ENCODE measurements at places on chromosomes 1 and 21.

GRCh38 chr1:234726359-234726943, 116.5 kb upstream of the IRF2BP2 start:
- DNase-seq = no peak

GRCh38 chr1:23692308-23692871, 784 bp downstream of the RPL11 start:
- DNase-seq = no peak

DNA sequence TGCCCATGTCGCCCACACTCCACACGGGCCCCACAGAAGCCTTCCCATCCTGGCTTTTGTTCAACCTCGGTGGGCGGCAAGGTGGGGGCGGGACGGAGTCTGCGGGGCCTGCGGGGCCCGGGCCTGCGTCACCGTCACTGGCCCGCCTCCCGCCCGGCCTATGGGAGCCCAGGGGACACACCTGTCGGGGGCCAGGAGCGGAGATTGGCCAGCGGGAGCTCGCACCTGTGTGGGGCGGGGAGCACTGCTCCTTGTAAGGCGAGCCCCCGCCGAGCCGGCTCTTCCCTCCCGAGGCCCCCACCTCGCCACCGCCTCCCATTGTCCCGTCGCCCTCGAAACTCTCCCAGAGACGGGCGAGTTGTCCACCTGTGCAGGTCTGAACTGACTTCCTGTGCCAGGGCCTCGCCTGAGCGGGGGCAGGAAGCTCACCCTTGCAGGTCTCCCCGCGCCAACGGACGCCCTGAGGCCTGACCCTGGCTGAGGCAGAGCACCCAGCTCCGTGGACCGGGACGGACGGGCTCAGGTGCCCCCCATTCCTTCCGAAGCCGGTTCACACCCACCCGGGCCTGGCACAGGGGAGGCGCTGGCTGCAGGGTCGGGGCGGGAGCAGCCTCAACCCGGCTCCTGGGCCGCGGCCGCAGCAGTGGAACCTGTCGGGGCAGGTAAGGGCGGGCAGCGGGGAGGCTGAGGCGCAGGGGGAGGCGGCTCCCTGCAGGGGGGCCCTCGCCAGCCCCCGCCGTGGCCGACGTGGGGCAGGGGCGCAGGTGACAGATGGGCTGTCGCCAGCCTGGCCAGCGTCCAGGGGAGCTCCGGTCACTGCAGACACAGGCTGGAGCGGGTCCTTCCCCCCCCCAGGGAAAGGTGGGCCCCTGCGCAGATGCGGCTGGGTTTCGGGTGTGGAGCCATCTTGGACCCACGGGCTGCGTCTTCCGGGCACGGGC, 10.8 kb upstream of the TTLL10 start:
- DNase-seq = no peak

DNA sequence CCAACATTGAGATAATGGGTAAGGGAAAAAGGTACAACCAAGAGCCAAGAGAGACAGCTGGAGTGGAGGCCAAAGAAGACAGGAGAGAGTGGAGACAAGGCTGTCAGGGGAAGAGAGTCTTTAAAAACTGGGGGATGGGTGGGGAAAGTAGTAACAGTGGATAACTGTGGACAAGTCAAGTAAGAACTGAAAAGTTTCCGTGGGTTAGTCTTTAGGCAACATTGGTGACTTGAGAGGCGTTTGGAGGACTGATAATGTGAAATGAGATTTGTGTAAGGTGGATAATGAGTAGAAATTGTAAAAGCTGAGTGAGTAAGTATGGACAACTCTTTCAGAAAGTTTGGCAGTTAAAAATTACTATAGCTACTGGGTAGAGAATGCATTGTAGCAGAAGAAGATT, 10.4 kb downstream of the PPP2R5A start:
- no peak for DNase-seq

DNA sequence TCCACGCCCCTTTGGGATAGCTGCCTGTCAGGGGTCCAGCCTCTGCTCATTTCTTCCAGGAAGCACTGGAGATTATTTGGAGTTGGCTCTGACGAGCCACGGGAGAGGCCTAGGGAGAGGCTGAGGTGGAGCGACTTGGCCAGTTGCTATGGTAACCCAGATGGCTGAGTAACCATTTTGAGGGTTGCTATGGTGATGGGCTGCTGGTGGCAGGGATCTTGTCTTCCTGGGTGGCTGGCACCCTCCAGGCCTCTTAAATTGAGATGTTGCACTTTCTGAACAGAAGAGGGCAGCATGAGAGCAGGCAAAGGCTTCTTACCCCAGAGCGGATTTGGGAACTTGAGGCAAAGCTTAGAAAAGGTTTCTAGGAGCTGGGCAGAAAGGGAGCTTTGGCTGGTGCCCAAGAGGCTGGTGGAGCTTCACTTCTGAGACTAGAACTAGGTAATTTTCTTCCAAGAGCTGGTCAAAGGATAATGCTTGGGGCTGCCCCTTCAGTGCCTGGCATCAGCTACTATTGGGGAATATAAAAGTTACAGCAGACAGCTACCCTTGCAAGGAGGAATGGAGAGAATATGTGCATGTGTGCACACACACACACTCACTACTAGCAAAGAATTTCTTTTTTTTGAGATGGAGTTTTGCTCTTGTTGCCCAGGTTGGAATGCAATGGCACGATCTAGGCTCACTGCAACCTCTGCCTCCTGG, 72.5 kb downstream of the NDUFS5 start:
- no peak for DNase-seq

- DNase-seq = no peak
Measured at GRCh38 chr1:248404024-248404423, 1.2 kb downstream of the OR2T1 start.

DNA sequence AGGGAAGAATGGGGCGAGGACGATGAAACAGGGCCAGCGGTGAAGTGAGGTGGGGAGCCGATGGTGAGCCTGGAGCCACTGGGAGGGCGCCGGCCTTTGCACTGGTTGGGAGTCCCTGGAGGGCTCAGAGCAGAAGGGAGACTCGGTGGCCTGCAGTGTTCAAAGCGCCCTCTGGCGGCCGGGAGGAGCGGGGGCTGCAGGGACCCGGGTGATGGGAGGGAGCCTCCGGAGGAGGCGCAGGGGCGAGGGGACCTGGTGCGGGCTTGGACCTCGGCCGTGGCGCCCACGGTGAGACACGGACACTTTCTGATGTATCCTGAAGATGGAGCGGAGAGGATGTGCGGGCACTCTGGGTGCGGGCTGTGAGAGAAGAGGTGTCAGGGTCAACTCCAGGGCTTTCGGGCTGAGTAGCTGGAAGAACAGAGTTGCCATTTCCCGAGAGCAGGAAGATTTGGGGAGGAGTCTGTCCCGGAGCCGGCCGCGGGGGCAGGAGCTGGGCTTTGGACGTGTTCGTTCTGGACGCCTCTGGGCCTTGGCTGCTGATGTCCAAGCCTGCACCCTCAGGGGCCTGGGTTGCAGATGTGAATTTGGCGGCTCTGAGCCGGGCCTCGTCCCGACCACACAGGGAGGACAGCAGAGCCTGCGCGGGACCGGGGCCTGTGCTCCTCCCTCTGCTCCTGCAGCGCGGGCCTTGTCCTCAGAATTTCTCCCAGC, 29.7 kb downstream of the HEYL start:
- no peak for DNase-seq

- DNase-seq = no peak
Measured at GRCh38 chr21:39048574-39048973, 134.7 kb downstream of the PSMG1 start.

DNA sequence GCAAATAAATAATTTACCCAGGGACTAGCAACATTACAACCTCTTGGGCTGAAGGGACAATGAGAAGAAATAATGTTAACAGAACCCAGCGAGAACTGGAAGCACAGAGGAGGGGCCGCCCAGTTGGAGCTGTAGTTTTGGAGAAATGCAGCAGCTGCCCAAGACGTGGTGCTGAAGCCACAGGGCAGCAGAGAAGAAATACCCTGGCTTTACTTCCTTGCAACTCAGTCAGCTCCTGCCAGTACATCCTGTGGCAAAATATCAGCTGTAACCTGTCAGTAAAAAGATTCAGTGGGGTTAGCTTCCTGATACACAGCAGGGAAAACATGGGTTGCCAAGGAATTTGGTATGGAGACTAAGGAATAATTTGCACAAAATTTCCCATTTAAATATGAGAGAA, 283.6 kb upstream of the USP25 start:
- no peak for DNase-seq
